ENCODE measurements at places on chromosomes 1 and 21. TPM values are rescaled to one million over a fixed set of nuclear protein-coding genes. Genes with fewer than 3 reads are reported as not detected.

Gene KRTAP13-3
- not detected for polyA plus RNA-seq

Gene TPTE
- polyA plus RNA-seq: not detected

DNA sequence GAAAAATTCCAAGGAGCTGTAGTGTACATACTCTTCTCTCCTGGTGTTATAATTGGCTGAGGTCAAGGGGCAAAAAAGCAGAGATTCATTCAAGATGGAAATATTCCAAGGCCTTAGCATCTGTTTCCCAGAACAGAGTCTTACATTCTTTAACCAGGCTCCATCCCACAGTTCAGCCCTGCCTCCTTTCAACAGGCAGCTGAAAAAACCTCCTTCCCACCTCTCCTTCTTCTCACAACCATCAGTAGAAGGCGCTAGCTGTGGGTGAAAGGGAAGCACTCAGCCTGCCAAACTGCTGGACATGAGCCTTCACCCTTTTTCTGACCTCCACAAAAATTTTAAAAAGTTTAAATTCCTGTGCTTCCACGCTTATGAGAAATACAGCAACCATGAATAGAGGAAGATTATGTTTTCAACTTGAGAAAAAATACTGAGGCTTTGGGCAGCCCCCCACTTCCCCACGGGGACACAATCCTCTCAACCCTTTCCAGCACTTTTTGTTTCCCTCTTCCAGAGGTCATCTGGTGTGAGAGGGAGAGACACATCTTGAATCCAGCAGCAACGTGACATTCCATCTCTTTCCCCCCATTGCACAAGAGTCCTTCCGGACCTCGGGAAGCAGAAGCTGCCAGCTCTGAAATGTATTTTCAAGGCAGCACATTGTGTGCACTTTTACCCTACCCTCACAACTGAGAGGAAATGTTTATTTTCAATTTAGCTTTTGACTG, 43.2 kb upstream of the FMO2 start:
- peak; percentile 59 for DNase-seq

- no peak for DNase-seq
These were observed 393.8 kb downstream of the HHAT start for GRCh38 chr1:210722410-210723081.

DNA sequence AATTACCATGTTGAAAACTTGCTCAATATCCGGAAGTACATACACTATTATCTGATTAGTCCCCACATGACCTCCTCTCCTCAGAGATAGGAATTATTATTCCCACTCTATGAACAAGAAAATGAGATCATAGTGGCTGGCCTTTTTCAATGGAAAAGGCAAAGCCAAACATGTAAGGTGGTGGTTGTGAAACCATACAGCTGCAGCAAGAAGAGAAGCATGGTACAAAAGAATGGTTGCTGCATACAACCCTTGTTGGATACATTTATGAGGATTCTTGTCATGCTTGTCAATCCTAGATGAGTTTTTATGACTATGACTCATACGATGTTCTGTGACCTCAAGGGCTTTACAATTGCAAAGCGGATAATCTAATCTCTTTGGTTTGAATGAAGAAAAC, 514.7 kb downstream of the PLPP3 start:
- no peak for DNase-seq

DNA sequence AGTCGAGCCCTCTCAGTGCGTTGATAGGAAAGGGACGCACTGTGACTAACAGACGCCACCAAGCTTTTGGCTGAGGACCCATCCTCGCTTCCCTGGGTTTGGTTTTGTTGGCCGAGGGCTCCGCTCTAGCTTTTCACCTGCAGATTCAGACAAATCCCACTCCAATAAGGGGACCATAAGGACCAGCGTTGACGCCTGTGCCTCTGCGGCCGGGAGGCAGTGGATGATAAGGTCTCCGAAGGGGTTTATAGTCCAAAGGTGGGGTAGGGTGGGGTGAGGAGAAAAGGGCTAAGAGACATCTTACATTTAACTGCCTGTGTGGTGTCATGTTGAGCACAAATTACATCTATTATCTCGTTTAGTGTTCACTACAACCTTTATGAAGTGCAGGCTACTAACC, 760 bp downstream of the PEX14 start:
- no peak for DNase-seq
